Right ventricle myocardium inferior (tissue), 1 donor: ENCODE measurements at places on chromosomes 3 and 15. TPM values are rescaled to one million over a fixed set of nuclear protein-coding genes. Genes with fewer than 3 reads are reported as not detected.

Gene PDE12
- 10.3 TPM for total RNA-seq

Gene SNAPC5
- total RNA-seq, result 40.8 TPM

Gene RASGRF1
- not detected for total RNA-seq

Gene KCNAB1
- total RNA-seq, result 3.7 TPM

Gene THSD4
- 73.1 TPM for total RNA-seq

Gene FAM43A
- total RNA-seq, result 15.7 TPM

Gene FAM81A
- total RNA-seq, result 11.0 TPM

Gene CEP70
- total RNA-seq, result 21.6 TPM

Gene CNTN3
- total RNA-seq, result 3.4 TPM
